Activated naive CD8-positive, alpha-beta T cell treated with anti-CD3 and anti-CD28 coated beads for 36 hours (primary cell): ENCODE measurements at places on chromosomes 3 and 15. TPM values are rescaled to one million over a fixed set of nuclear protein-coding genes. Genes with fewer than 3 reads are reported as not detected.

GRCh38 chr15:100147828-100148227, 193.9 kb downstream of the ADAMTS17 start:
- H3K4me3 ChIP-seq = no peak overlapping the region
- H3K4me1 ChIP-seq = no peaks in the 10 kb centered on the region
- H3K27me3 ChIP-seq = no peaks in the 10 kb centered on the region
- peaks cover 37% of the 10 kb centered on the region for H3K36me3 ChIP-seq
- H3K27ac ChIP-seq = no peak overlapping the region

- no peaks in the 10 kb centered on the region for H3K36me3 ChIP-seq
- H3K4me1 ChIP-seq = no peaks in the 10 kb centered on the region
- H3K27ac ChIP-seq = no peak overlapping the region
Observed at GRCh38 chr3:89533275-89533674, 425.9 kb downstream of the EPHA3 start.

PARP16 gene
- 15.5 TPM for total RNA-seq

WDR93 gene
- total RNA-seq = not detected

PHLDB2 gene
- 2.5 TPM for total RNA-seq

DNA sequence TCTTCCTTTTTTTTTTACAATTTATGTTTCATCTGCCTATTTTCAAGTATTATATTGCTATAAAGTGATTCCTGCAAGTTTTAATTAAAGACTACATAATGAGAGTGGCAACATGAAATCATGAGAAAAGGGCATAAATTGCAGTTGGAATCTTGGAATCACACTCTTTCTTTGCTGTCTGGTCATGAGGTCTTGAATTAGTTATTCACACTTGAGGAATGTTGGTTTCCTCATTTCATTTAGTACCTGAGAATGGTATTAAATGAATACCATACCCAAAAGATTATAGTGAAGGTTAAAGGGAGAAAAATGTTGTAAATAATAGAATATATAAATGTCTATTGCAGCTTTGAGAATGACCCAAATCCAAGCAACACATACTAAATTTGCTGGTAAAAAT, 25.8 kb upstream of the CNTN3 start:
- H3K27me3 ChIP-seq = no peaks in the 10 kb centered on the region
- DNase-seq = no peak
- H3K4me3 ChIP-seq = no peak overlapping the region
- H3K27ac ChIP-seq = no peak overlapping the region

DAZL gene
- total RNA-seq = not detected

PRTG gene
- not detected for total RNA-seq

GRCh38 chr3:196966526-196967401, 1.9 kb downstream of the PIGZ start:
- peaks cover 14% of the 10 kb centered on the region for H3K4me1 ChIP-seq
- no peak for DNase-seq
- H3K27me3 ChIP-seq = peaks cover 32% of the 10 kb centered on the region
- H3K4me3 ChIP-seq = peak overlapping the region; percentile 33

- H3K4me3 ChIP-seq = no peak overlapping the region
- no peaks in the 10 kb centered on the region for H3K36me3 ChIP-seq
- no peak overlapping the region for H3K27ac ChIP-seq
- no peaks in the 10 kb centered on the region for H3K4me1 ChIP-seq
Observed at GRCh38 chr15:74168711-74169126, 4.8 kb upstream of the ISLR start.

RNU5B-1 gene
- total RNA-seq = not detected

DNA sequence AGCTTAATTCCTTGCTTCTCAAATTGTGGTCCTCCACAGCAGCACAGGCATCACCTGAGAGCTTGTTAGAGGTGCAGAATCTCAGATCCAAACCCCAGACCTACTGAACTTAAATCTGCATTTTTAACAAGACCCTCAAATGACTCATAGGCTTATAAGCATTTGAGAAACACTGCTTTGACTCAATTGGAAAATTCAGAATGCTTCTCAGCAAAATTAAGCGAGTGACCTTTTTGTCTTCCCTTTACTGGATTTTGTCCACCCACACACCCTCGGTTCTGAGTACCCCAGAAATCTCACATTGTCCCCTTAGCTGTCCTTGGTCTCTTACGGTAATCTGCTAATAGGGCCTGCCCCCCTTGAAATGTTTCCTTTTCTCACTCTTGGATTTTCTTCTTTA, 17.9 kb downstream of the CD80 start:
- peak; percentile 24 for DNase-seq
- H3K27ac ChIP-seq = no peak overlapping the region
- no peaks in the 10 kb centered on the region for H3K36me3 ChIP-seq
- H3K4me1 ChIP-seq = peaks cover 16% of the 10 kb centered on the region
- no peak overlapping the region for H3K4me3 ChIP-seq

DNA sequence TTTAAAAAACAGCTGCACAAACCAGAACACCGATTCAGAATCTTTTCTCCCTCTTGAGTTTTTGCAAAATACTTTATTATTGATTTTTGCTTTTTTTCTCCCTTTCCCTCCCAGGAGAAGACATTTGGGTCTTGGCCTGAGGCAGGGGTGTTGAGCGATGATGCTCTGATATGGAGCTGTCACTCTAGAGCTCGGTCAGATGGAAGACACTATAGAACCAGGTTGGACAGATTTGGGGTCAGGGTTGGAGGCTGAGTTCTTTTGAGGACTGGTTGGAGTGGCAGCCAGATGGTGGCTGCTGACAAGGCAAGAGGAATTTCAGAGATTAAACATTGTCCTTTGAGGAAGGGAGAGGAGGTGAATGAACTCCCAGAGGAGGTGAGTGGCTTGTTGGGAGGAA, 16.9 kb downstream of the CDAN1 start:
- H3K27ac ChIP-seq = peak overlapping the region; percentile 40
- H3K36me3 ChIP-seq = peaks cover 2% of the 10 kb centered on the region
- no peaks in the 10 kb centered on the region for H3K4me1 ChIP-seq
- H3K4me3 ChIP-seq = no peak overlapping the region
- no peaks in the 10 kb centered on the region for H3K27me3 ChIP-seq

DNA sequence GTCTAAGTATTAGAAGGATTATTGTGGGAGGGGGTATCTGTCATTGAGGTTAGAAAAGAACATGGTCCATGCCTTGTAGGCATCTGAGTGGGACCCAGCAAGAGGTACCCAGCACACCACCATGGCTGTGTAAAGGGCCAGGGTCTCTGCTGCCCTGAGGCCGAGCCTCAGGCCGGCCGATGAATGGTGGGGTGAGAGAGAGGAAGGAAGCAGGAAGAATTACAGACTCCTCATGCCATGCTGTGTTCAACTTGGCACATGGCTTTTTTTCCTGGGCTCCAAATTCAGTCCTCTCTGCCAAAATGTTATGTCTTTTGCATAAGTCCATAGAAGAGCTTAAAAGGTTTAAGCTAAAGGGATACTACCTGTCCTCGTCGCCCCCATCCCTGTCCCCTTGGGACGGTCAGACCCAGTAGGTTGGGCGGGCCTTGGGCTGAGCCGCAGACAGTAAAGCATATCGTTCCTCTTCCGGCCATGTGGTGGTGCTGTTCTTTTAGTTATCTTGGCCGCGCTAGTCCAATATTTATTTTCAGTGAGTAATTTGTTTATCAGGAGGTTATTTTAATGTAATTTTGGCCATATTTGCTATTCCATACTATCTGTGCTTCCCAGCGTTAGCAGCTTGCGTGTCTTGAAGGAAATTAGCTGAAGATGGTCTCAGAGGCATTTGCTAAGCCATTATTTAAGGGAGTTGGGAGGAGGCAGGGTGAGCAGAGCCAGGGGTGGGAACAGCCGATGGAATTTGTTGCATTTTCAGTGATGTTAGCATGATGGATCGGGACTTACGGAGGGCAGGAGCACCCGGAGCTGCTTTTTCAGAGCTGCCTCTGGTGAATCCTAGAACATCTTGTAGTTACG, 152.4 kb downstream of the AGBL1 start:
- DNase-seq = peak; percentile 10
- H3K36me3 ChIP-seq = no peaks in the 10 kb centered on the region
- H3K4me1 ChIP-seq = peaks cover 5% of the 10 kb centered on the region
- H3K4me3 ChIP-seq = no peak overlapping the region
- peaks cover 40% of the 10 kb centered on the region for H3K27me3 ChIP-seq

GRCh38 chr3:180296971-180297370, 260.2 kb upstream of the PEX5L start:
- no peaks in the 10 kb centered on the region for H3K36me3 ChIP-seq
- peaks cover 4% of the 10 kb centered on the region for H3K27me3 ChIP-seq
- DNase-seq = no peak
- H3K4me3 ChIP-seq = no peak overlapping the region
- no peak overlapping the region for H3K27ac ChIP-seq

DCUN1D1 gene
- 52.7 TPM for total RNA-seq

DNA sequence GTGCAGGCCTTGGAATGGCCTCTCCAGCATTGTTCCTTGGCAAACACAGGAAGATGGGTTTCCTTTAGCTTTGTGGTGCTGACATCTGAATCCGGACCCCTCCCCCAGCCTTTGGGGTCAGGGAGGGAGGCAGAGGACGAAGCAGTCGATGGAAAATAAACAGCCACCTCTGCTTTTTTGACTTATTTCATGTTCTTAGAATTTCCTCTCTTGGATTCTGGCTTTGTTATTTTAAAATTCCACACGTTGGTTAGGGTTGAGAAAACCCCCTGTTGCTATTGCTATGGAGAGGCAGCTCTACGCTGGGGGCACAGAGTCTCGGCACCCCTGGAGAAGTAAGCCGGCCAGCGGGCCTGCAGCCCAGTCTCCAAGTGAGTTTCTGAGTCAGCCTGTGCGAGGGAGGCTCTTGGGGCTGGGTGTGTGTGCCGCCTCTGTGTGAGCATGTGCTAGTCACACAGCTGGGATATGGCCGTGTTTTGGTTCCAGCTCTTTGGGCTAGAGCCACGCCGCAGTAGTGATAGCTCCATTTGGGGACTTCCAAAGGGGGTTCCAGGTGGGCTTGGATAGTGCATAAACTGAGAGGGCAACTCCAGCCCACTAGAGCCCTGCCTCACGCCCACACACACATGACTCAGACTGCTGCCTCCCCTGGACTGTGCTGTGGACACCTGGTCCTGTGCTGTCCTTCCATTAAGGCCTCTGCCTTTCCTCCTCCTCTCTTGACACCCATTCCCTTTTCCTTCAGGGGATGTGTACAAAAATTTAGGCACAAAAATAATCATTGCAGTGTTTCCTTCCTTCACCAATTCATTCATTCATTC, 58.8 kb downstream of the AMOTL2 start:
- H3K36me3 ChIP-seq = no peaks in the 10 kb centered on the region
- peaks cover 43% of the 10 kb centered on the region for H3K27me3 ChIP-seq
- H3K27ac ChIP-seq = no peak overlapping the region
- H3K4me1 ChIP-seq = no peaks in the 10 kb centered on the region

DNA sequence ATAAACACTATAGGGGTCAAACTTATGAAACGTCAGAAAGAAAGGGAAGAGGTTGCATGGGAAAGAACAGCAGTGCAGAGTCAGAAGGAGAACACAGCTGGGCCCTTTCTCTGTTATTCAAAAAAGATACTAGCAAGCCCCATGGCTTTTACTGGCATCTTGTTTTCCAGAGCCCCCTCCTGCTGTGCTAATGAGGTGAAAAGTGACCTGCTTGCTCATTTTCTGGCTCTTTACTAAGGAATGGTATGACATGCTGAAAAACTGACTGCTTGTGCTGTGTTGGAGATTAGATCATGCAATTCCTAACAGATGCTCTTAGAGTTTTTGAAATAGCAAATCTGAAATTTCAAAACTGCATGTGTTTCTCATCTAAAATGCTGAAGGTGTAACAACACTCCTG, 541.6 kb upstream of the ALCAM start:
- no peaks in the 10 kb centered on the region for H3K36me3 ChIP-seq
- no peak overlapping the region for H3K27ac ChIP-seq
- no peak for DNase-seq

PARP15 gene
- 8.7 TPM for total RNA-seq

- H3K4me3 ChIP-seq = no peak overlapping the region
- no peak overlapping the region for H3K27ac ChIP-seq
Observed at GRCh38 chr3:24370352-24371090, 124.1 kb downstream of the THRB start.

GRCh38 chr3:140509534-140509933, 168.3 kb upstream of the TRIM42 start:
- H3K36me3 ChIP-seq = no peaks in the 10 kb centered on the region
- peaks cover 3% of the 10 kb centered on the region for H3K4me1 ChIP-seq
- no peak for DNase-seq
- peaks cover 5% of the 10 kb centered on the region for H3K27me3 ChIP-seq

DNA sequence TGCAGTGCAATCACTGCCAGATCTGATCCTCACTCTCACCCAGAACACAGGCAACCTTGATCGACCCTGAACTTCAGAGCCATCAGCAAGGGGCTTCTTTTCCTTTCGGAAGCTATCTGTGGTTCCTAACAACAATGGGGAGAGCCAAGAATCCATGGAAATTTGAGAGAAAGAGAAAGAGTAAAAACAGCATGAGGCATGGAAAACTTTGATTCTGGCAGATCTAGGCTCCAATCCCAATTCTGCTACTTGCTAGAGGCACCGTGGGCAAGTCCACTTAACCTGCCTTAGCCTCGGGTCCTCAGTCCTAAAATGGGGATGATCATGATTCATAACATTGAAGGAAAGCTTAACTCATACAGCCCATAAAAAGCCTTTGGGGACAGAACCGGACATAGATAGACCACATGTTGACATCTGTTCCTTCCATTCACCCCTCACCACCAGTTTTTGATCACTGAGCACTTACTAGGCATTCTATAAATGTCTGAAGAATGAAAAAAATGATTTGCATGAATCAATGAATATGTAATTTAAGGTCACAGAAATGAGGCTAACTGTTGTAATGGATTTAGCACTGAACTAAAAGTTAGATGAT, 605.7 kb upstream of the CFAP20DC start:
- H3K27ac ChIP-seq = no peak overlapping the region
- no peaks in the 10 kb centered on the region for H3K27me3 ChIP-seq
- H3K4me3 ChIP-seq = no peak overlapping the region

DNA sequence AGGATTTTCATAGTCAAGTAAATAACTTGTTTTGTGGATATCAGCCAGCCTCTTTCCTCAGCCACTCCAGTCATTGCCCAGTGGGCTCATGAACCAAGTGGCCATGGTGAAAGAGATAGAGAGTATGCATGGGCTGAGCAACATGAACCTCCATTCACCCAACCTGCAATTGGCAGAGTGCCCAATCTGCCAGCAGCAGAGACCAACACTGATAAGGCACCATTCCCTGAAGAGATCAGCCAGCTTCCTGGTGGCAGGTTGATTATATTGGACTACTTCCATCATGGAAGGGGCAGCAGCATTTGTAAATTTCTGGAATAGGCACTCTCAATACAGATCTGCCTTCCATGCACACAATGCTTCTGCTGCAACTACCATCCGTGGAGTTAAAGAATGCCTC, 10.3 kb upstream of the MCF2L2 start:
- no peaks in the 10 kb centered on the region for H3K27me3 ChIP-seq
- H3K36me3 ChIP-seq = peaks cover 2% of the 10 kb centered on the region
- no peak overlapping the region for H3K27ac ChIP-seq
- H3K4me1 ChIP-seq = peaks cover 3% of the 10 kb centered on the region

DNA sequence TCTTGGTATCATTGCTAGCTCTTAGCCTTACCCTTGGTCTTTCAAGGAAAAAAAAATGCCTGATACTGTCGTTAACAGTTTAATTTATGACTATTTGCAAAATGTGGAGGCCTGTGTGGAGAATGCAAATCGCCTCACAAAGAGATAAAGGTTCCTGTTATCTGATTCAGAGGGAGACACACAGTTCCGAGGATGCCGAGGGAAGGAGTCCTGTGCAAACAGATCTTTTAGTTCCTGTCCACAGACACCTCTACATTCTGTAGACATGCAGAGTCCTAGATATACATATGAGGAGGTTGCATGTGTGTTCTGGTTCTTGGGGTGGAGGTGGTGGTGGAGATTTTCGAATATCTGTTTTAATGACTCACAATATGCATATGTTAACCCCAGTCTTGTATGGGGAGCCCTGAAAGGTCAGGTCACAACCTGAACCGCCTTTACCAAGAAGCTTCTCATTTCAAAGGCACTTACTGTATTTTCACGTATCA, 5.7 kb downstream of the NR2F2 start:
- no peak overlapping the region for H3K4me3 ChIP-seq
- peaks cover 2% of the 10 kb centered on the region for H3K36me3 ChIP-seq
- peaks cover 10% of the 10 kb centered on the region for H3K4me1 ChIP-seq
- no peak overlapping the region for H3K27ac ChIP-seq

GRM2 gene
- 0.46 TPM for total RNA-seq
